ENCODE measurements at places on chromosomes 1 and 21.

- no peak for DNase-seq
Measured at GRCh38 chr1:226526801-226527595, 21.6 kb upstream of the STUM start.

- DNase-seq: peak; percentile 36
Measured at GRCh38 chr1:94045465-94046056, 75.4 kb downstream of the ABCA4 start.

DNA sequence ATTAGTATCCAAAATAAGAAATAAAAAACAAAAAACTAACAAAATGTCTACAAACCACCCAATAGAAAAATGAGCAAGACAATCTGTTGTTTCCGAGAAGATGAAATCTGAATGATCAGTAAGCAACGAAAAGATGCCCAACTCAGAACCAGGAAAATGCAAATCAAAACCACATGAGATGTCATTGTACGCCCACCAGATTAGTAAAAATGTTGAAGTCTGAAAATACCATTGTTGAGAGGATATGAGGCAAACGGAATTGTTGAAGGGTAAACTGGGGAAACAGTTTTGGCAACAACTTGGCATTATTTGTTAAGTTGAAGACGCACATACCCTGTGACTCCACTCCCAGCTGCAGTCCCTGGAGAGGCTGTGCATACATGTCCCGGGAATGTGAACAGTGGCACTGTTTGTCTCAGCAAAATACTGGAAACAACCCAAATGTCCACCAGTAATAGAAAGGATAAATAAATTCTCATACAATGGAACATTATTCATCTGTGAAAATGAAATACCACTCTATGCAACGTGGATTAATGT, 10.6 kb downstream of the ZBTB17 start:
- no peak for DNase-seq

- no peak for DNase-seq
Measured at GRCh38 chr1:233639611-233640010, 25.7 kb downstream of the KCNK1 start.

DNA sequence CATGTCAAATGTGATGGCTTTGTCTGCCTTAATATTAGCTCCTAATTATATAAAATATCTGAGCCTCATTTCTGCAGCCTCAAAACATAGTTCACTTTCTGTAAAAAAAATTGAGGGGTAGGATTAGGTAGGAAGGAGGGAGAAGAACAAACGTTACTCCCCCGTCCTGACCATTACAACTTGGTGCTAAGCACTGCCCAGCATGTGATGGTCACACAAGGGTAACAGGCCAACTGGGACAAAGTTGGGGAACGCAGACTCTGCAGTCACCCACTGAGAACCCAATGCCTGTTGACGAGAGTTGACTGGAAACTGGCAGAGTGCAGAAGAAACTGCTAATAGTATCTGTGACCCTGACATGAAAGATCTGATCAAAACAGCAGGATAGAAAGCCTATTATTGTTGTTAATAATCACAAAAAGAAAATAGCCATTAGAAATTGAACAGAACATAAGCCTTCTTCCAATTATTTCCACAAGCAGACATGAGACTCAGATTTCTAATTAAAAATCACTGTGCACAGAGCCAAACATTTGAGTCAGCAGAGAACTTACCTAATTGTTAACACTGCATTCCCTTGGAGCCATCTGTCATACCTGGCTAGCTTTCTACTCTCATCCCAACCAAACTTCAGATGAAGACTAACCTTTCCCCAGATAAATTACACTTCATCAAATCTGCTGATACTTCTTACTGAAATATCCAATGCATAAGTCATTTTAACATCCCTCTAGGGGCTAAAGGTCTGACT, 5.5 kb downstream of the SORT1 start:
- DNase-seq: no peak
